Cardiac septum (tissue), 1 donor: ENCODE measurements at places on chromosomes 7 and 10. TPM values are rescaled to one million over a fixed set of nuclear protein-coding genes. Genes with fewer than 3 reads are reported as not detected.

DNA sequence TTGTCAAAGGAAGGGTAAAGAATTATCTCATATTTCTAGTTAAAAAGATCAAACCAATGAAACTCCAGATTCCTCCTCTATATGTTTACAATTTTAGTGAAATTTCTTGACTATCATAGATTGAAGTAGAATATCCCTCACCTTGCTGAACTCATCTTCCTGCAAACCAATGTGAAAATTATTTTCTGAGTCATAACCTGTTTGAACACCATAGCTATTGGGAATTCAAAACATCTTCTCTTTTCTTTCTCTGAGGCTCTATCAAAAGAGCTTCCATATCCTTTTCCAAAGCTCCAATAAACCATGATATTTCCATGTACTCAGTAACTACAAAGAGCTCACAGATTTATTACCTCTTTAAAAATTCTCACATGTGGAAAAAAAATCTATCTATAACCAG lies 134.3 kb downstream of the DOCK4 start:
- DNase-seq, result no peak

DNA sequence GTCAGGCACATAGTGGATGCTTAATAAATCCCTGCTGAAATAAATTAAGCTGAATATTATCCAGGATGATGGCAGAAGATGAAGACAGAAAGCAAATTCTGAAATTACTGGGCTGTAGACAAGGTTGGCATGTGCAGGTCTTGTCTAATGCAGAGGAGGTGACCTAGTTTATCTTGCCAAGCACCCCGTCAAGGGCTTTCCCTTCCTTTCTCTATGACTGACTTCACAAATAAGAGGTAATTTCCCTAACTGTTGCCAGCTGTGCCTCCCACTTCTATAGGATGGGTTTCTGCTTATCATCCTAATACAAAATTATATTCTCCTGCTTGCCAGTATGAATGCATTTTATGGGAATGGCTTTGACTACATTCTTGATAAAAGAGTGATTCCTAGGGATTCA lies 38.0 kb downstream of the LHFPL3 start:
- DNase-seq, result no peak

Gene ASAH2
- 1.9 TPM for total RNA-seq

Gene SNX8
- total RNA-seq, result 18.9 TPM

- no peak for DNase-seq
Observed at GRCh38 chr7:143495851-143496250, 18.2 kb downstream of the TAS2R41 start.

Gene GPER1
- total RNA-seq, result 2.9 TPM
